ENCODE measurements at places on chromosomes 7 and 10.

GRCh38 chr10:90484518-90484917 is 373.3 kb downstream of the HTR7 start:
- peak; percentile 18 for DNase-seq

GRCh38 chr7:103821092-103821491 is 168.4 kb downstream of the RELN start:
- DNase-seq = no peak

- DNase-seq = no peak
Measured at GRCh38 chr10:33927347-33927746, 592.9 kb upstream of the NRP1 start.

- DNase-seq = no peak
Measured at GRCh38 chr7:2287745-2288144, 26.5 kb downstream of the SNX8 start.

- DNase-seq = no peak
Measured at GRCh38 chr7:6307762-6308161, 35.3 kb upstream of the CYTH3 start.

GRCh38 chr7:151063212-151063561 is 3.8 kb downstream of the SLC4A2 start:
- no peak for DNase-seq

DNA sequence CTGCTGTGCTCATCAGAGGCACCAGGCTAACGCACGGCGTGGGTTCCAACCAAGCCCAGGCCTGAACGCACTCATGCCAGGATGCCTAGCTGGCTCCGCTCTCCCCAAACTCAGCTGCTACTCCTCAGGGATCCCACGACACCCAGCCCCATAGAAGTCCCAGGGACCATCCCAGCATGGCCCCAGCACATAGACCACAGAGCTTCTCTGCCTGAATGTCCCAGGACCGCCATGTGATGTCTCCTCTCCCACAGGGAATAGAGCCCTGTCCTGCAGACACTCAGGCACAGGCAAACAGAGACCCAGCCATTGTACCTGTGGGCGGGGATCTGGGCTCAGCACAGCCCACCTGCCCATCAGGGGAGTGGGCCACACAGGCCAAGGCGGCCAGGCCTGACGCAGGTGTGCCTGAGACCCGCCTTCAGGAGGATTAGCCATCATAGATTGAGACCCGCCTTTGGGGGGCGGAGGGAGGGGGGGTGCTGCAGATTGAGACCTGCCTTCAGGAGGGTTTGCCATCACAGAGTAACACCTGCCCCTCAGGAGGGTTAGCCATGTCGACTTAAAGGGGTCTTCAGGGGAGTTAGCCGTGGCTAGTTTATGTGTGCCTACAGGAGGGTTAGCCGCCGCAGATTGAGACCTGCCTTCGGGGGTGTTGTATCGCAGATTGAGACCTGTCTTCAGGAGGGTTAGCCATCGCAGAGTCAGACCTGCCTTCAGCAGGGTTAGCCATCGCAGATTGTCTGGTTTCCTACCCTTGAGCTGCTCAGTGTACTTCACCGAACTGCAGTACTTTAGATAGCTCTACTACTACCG is 29.0 kb downstream of the RASGEF1A start:
- no peak for DNase-seq

- no peak for DNase-seq
Measured at GRCh38 chr10:12022580-12023257, 19.9 kb downstream of the UPF2 start.

DNA sequence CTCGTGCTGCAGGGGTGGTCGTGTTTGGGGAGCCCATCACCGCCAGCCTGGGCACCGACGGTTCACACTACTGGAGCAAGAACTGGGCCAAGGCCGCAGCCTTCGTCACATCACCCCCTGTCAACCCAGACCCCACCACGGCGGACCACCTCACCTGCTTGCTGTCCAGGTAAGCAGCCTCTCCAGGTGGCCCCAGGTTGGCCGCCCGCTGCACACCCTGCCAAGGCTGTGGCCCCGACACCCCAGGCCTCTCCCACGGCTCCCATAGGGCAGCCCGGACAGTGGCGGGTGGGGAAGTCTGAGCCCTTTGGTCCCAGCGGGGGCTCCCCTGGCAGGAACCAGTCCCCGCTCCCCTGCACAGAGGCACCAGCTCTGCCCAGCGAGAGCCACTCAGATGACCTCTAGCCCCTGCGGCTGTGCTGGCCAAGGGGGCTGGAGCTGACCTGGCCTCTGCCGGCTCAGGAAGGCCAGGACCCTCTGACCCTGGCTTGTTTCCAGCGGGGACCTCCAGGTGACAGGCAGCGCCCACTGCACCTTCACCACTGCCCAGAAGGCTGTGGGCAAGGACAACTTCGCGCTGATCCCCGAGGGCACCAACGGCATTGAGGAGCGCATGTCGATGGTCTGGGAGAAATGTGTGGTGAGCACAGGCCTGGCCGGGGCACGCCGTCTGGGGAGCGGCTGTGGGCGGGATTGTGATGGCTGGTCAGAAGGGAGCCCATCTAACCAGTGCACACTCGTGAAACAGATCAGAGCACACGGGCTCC is 13.8 kb downstream of the DPYSL4 start:
- no peak for DNase-seq

- DNase-seq = no peak
Measured at GRCh38 chr10:62915158-62915557, 99.0 kb upstream of the EGR2 start.

GRCh38 chr7:100607111-100607510 is 4.9 kb downstream of the PCOLCE start:
- no peak for DNase-seq

DNA sequence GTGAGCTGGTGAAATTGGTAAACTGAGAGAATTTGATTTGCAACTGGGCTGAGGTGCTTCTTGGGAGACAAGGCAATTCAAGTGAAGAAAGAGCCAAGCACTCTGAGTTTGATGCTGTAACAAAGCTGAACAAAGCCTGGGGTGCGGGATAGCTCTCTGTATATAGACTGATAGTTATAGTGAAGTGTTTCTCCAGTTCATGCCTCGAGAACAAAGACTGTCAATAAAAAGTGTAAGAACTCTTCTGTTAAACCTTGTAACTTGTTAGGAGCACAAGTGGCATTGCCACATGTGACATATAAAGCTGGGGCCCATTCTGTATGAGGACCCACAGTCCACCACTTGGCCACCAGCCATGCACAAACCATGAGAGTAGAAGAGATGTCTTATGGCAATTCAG is 11.3 kb upstream of the PNPLA8 start:
- no peak for DNase-seq

GRCh38 chr7:80002865-80003264 is 131.8 kb upstream of the GNAI1 start:
- no peak for DNase-seq

GRCh38 chr7:107277331-107277730 is 108.5 kb downstream of the HBP1 start:
- no peak for DNase-seq

- DNase-seq = no peak
Measured at GRCh38 chr7:21550076-21550475, 7.2 kb downstream of the DNAH11 start.

GRCh38 chr7:36564489-36564888 is 159.8 kb downstream of the AOAH start:
- DNase-seq = no peak

GRCh38 chr7:136870866-136871487 is 2.5 kb downstream of the CHRM2 start:
- DNase-seq = no peak

- no peak for DNase-seq
Measured at GRCh38 chr10:71531485-71532446, 135.0 kb downstream of the CDH23 start.

DNA sequence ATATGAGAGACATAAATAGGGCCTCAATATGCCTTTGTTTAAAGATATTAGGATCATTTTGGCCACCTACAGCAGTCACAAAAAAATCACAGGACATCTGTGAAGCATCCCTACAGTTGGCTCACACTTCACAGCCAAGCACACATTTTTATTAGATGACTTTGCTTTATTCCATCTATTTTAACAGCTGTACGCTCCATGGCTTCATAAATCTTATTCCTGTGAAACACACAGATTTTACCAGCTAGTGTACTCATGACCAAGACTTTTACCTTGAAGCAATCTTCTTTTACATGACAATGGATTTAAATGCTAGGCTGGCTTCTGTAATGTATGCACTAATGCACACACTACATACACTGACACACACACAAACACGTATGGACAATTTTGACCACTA is 254.8 kb upstream of the PITRM1 start:
- no peak for DNase-seq

DNA sequence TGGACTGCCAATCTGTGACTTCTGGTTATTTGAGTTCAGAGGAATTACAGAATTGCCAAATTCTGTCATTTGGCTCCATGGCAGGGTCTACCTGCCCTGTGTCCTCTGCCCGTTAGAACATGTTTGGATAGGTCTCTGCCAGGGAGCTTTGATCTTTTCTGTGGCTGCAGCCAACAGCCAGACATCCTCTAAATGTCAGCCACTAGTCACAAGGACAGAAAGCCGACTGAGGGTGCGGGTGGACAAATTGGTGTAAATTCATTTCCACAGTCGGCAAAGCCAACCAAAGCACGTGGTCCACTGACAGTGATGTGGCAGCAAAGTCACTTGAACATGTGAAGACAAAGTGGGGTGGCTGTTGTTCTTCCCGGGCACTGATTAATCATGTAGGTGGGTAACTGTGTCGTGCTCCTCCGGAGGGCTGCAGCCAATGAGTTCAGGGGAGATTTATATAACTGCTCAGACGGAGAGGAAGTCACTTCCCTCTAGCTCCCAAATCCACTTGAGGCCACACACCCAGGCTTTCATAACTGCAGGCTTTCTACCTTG is 26.7 kb upstream of the CAMK1D start:
- DNase-seq = no peak

- DNase-seq = no peak
Measured at GRCh38 chr10:29011516-29011915, 277.4 kb upstream of the LYZL1 start.

DNA sequence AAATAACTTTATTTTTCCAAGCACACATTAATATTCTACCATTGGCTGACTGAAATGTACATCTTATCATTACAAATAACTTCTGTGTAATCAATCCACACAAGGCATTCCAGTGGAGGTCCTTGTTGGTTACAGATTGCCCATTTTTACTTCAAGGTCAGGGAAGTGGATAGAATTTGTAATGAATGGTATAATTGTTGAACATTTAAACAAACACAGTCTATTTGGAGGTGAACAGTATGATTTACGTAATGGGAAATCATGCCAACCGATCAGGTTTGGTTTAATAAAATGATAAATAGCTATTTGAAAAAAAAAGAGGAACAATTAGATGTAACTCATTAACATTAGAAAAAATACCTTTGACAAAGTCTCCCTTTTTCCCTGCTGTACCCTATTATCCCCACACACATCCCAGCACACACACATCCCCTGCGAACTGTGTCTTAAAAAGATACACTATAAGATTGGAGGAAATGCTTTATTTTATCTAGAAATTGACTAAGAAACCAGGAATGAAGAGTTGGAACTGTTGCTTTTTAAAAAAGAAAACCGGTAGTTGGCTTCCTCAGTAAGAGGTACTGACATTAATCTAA is 19.0 kb upstream of the ASZ1 start:
- no peak for DNase-seq

DNA sequence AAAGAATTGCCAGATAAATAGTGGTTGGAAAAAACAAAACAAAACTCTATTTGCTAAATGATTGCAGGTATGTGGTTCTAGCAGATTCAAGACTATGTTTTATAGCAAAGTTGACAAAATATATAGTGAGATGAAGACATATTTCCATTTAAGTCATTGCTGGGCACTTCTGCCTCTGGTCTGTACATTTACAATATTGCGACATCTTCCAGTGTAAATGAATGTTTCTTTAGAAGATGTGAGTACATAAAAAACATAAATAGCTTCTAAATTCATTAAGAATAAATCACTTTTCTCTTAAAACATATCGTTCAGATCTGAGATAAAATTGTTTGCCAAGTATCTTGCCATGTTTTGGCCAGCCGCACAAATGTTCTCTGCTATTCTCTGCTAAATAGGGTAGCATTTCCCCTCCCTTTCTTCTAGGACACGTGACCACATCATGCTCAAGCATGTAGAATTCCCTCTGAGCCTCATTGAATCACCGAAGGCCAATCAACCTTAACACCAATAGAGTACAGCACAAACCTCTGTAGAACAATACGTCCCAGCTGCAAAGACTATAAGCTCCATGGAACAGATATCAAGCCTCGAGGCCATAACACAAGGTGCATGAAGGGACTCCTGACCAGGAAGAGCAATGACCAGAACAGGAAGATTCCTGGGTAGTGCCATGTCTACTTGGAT is 1173.3 kb downstream of the GATA3 start:
- DNase-seq = no peak

GRCh38 chr7:45927721-45928120 is 6.6 kb upstream of the IGFBP3 start:
- no peak for DNase-seq
